Peyer's patch (tissue), 4 donors: ENCODE measurements at places on chromosomes 7 and 10. TPM values are rescaled to one million over a fixed set of nuclear protein-coding genes. Genes with fewer than 3 reads are reported as not detected.

DNA sequence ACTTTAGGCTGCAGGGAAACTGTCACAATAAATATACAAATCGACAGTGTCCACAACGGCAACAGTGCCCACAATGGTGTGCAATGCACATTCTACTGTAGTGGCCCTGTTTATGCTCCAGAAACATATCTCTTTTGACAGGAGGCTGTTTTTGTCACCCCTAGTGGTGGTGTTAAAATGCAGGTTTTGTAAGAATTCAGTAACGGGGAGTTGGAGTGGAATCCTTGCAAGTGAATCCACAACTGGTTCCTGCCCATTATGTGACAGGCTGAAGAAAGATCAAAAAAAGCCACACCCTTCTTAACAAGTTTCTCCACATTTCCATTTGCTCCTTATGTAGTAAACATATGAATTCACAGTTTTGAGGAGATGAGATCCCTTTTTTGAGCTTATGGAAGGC, 58.5 kb downstream of the BEND7 start:
- no peaks in the 10 kb centered on the region for H3K27me3 ChIP-seq
- no peaks in the 10 kb centered on the region for H3K4me1 ChIP-seq
- DNase-seq: no peak
- H3K36me3 ChIP-seq: no peaks in the 10 kb centered on the region
- H3K27ac ChIP-seq: no peak overlapping the region

GRCh38 chr10:49700211-49700610, 20.8 kb downstream of the C10orf53 start:
- H3K27ac ChIP-seq: no peak overlapping the region
- no peak overlapping the region for H3K4me3 ChIP-seq
- no peaks in the 10 kb centered on the region for H3K4me1 ChIP-seq
- DNase-seq: no peak

DNA sequence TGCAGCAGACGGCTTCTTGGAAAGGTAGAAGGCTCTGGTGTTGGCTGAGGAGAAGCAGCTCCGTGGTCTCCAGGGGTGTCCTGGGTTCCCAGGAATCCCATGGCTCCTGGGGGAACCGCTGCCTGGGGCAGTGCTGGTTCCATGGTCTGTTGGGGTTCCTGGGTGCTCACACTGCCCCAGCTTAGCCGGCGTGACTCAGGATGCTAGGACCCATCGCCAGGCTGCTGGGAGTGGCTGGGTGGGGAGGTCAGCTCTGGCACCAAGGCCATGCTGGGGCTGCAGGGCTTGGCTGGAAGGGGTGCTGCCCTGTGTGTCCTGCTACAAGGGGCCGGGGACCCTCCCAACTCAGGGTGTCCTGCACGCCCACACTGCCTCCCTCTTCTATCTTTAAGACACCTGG, 9.4 kb downstream of the MGMT start:
- no peaks in the 10 kb centered on the region for H3K27me3 ChIP-seq
- H3K4me1 ChIP-seq: no peaks in the 10 kb centered on the region
- H3K36me3 ChIP-seq: no peaks in the 10 kb centered on the region
- DNase-seq: no peak
- no peak overlapping the region for H3K4me3 ChIP-seq

GRCh38 chr7:7719236-7719635, 829 bp upstream of the RPA3 start:
- no peaks in the 10 kb centered on the region for H3K36me3 ChIP-seq
- H3K4me1 ChIP-seq: no peaks in the 10 kb centered on the region
- H3K4me3 ChIP-seq: no peak overlapping the region
- H3K27ac ChIP-seq: no peak overlapping the region
- H3K27me3 ChIP-seq: no peaks in the 10 kb centered on the region
- no peak for DNase-seq

DNA sequence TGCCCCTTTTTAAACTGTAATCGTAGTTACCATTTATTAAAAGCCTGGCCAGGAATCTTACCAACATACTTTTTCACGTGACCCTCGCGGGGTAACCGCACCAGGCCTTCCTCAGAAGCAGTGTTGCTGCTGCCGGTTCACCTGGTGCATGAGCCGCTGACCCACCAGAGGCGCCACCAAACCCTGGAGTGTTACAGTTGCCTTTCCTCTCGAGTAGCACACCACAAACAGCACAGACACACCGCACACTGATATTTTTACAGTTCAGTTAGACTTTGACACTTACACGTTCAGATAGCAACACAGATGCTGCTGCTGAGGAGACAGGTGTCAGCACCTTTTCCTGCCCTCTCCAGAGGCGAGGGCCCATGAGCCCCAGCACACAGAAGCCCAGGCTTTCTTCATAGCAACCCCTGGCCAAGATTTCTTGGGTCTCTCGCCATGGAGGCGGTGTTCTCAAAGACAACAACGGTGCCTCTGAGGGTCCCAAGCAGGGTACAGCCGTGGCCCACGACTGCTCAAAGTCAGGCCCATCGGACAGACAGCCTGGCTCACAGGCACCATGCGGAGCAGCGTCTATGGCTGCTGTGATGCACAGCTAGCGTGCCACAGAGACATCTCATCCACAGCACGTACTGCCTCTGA, 123.1 kb downstream of the DIP2C start:
- DNase-seq: no peak
- no peaks in the 10 kb centered on the region for H3K36me3 ChIP-seq
- no peak overlapping the region for H3K4me3 ChIP-seq
- no peaks in the 10 kb centered on the region for H3K27me3 ChIP-seq
- no peak overlapping the region for H3K27ac ChIP-seq

- H3K27me3 ChIP-seq: no peaks in the 10 kb centered on the region
These were observed 244.2 kb downstream of the THSD7A start for GRCh38 chr7:11587814-11588213.

DNA sequence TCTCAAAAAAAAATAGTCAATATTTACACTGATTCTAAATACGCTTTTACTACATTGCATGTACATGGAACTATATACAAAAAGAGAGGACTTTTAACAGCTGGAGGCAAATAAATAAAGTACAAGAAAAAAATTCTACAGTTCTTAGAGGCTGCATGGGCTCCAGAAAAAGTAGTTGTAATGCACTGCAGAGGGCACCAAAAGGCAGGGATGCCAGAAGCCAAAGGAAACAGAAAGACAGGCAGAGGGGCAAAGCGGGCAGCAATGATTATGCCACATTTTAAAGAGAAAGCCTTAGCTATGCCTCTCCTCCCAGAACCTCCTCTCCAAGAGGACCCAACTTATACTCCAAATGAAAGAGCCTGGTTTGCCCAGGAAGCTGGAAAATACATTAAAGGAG, 11.6 kb upstream of the ADCK2 start:
- H3K36me3 ChIP-seq: no peaks in the 10 kb centered on the region
- H3K27ac ChIP-seq: no peak overlapping the region
- no peak for DNase-seq
- H3K4me3 ChIP-seq: no peak overlapping the region

TAS2R3 gene
- total RNA-seq: 5.7 TPM

STK32C gene
- 3.2 TPM for total RNA-seq

DNA sequence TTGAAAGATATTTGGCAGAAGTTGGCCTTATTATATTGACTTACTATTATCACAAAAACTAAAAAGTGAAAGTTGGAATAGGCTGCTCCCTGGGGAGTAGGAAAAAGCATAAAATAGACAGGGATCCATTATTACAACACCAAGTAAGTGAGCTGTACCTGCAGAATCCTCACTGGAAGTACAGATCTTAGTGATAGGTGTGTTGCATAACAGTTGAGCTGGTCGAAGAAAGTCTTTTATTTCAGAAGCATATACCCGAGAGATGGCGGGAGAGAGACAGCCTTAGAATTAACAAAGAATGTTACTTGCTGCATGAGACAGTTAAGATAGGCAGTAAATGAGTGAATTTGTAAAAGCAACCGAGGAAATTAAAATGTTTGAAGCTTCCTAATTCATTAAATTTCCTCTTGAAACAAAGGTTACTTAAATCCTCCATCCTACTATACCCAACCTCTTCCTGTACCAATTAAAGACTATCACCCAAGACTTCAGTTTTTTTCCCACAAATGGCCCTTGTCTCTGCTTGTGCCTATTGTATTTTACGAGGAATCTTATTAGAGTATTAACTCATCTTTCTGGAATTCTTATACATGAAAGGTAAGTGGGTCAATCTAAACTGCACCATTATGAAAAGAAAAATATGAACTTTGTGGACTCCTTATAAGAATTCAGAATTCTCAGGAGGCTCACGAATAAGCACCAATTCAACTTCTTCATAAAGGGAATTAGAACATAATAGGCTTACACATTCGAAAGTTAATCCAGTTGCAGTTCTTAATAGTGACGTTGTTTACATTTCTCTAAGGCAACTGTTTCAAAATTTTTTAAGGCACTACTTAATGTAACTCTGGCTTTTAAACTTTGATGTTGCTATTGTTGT, 56.2 kb downstream of the CREM start:
- H3K4me1 ChIP-seq: no peaks in the 10 kb centered on the region
- H3K27ac ChIP-seq: no peak overlapping the region
- no peak for DNase-seq

DNA sequence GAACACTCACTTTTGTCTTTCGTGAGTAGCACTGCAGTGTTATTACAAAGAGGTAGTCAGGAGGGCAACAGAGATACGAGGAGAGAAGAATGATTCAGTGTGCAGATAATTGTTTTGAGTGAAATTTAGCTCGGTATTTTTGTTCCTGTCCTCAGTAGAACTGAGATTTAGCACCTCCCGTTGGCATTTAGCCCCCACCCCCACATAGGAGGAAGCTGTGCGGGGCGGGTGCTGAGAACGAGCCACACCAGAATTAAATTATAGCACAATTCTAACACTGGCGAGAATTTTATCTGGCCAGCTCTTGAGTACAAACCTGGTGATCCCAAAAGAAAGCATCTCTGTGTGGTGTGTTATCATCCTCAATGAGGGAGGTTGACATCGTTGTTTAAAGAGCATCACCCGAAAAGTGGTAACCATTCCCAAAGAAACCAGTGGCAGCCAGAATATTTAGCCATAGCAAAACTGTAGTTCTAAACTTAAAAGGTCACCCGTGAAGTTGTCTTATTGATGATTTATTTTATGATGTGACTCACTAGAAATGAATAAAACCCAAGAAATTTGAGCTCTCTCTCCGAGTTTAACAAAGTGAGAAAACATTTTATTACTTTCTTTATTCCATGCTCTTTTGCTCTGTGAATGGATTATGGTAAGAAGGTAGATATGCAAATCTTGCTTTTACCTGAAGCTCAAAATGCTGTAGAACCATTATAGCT, 612.2 kb downstream of the SUGCT start:
- H3K27me3 ChIP-seq: no peaks in the 10 kb centered on the region
- no peaks in the 10 kb centered on the region for H3K4me1 ChIP-seq
- no peaks in the 10 kb centered on the region for H3K36me3 ChIP-seq
- H3K4me3 ChIP-seq: no peak overlapping the region

DNA sequence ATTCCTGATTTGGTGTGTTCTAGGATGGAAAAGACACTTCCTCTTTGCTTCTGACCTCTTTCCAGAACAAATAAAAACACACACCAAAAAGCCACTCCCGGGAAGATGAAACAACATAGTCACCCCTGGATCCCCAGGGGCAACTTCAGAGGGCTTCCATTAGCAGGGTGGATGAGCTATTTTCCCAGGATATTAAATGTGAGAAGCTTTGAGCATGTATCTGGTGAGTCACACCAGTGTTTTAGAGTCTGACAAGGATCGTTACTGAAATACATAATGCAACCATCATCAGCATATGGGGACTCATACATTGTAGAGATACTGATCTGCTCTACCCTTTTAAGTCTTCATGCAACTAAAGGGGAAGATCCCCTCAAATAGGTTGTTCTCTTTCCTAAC, 115.5 kb upstream of the ZNF438 start:
- H3K4me1 ChIP-seq: no peaks in the 10 kb centered on the region
- no peaks in the 10 kb centered on the region for H3K36me3 ChIP-seq
- no peak overlapping the region for H3K4me3 ChIP-seq
- DNase-seq: no peak
- H3K27ac ChIP-seq: no peak overlapping the region
- no peaks in the 10 kb centered on the region for H3K27me3 ChIP-seq

OPN1SW gene
- total RNA-seq: not detected

TFEC gene
- 23.6 TPM for total RNA-seq

CNNM1 gene
- 2.5 TPM for total RNA-seq

DNA sequence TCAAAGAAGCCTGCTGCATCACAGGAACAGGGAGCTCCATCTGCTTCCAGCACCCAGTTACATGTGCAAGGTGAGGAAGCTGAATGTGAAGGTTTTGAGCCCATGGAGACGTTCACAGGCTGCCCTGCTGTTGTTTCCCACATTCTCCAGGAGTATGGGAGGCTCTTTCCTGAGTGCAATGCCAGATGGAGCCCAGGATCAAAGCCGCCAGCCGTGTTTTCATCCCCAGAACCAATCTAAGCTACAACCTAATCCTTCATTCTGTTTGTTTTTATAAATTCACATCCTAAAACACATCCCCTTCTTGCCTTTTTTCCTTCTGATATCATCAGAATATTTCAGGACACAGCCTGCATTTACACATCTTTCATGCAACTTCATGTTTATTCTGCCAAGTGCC, 98.9 kb upstream of the PRR15 start:
- no peak for DNase-seq
- no peaks in the 10 kb centered on the region for H3K27me3 ChIP-seq
- H3K4me3 ChIP-seq: no peak overlapping the region
- no peaks in the 10 kb centered on the region for H3K4me1 ChIP-seq

- peak; percentile 48 for DNase-seq
- no peaks in the 10 kb centered on the region for H3K27me3 ChIP-seq
- H3K27ac ChIP-seq: no peak overlapping the region
- no peaks in the 10 kb centered on the region for H3K4me1 ChIP-seq
- no peaks in the 10 kb centered on the region for H3K36me3 ChIP-seq
These were observed 5.3 kb upstream of the TMEM184A start for GRCh38 chr7:1561036-1561940.

CLCN1 gene
- 2.5 TPM for total RNA-seq

UTF1 gene
- not detected for total RNA-seq

PCLO gene
- total RNA-seq: 44.7 TPM

DNA sequence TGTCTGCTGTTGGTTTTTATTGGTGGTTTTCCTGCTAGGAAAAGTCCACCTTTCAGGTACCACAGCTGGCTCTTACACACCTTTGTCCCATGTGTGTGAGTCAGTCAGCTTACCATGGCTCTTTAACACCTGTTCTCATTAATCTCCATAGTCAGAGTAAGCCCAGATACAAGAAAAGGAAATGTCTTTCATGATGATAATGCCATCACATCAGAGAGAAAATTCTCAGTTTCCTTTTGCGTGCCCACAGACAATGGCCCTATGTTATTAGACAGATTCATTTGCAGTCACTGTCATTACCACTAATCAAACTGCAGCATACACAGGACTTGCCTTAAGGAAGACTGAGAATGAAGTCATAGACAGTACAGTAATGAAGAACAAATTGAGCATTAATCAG, 1583.6 kb upstream of the LRRTM3 start:
- no peak for DNase-seq
- no peaks in the 10 kb centered on the region for H3K27me3 ChIP-seq
- H3K27ac ChIP-seq: no peak overlapping the region
- no peaks in the 10 kb centered on the region for H3K4me1 ChIP-seq
- H3K36me3 ChIP-seq: no peaks in the 10 kb centered on the region

- no peaks in the 10 kb centered on the region for H3K4me1 ChIP-seq
- H3K4me3 ChIP-seq: peak overlapping the region; percentile 51
- H3K27ac ChIP-seq: peak overlapping the region; percentile 57
- no peaks in the 10 kb centered on the region for H3K27me3 ChIP-seq
These were observed 695 bp downstream of the HSPA12A start for GRCh38 chr10:116741391-116742351.
